PC-9 (cell line): ENCODE measurements at places on chromosomes 11 and 22.
A peak's percentile ranks its signal among the peaks of the same experiment; 100 is the strongest.

DNA sequence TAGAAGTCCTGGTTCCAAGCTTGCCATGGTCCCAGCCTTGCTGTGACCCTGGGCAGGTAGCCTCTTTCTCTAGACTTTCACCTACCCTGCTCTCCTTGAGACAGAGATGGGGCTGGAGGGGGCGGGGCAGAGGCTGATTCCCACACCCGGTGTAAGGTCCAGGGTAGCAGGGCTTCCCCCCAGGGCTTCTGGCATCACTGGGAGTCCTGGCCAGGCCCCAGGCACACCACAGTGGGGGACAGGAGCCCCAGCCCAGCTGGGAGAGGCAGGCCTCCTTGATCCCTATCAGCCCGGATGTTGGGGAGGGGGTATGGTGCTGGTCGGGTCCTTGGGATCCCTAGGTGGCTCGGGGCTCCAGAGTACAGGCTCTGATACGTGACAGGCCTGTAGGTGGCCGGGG, 1.7 kb upstream of the NUDT8 start:
- DNase-seq = no peak

GRCh38 chr11:102553835-102554282, 23.3 kb upstream of the MMP7 start:
- peak; percentile 83 for DNase-seq

DNA sequence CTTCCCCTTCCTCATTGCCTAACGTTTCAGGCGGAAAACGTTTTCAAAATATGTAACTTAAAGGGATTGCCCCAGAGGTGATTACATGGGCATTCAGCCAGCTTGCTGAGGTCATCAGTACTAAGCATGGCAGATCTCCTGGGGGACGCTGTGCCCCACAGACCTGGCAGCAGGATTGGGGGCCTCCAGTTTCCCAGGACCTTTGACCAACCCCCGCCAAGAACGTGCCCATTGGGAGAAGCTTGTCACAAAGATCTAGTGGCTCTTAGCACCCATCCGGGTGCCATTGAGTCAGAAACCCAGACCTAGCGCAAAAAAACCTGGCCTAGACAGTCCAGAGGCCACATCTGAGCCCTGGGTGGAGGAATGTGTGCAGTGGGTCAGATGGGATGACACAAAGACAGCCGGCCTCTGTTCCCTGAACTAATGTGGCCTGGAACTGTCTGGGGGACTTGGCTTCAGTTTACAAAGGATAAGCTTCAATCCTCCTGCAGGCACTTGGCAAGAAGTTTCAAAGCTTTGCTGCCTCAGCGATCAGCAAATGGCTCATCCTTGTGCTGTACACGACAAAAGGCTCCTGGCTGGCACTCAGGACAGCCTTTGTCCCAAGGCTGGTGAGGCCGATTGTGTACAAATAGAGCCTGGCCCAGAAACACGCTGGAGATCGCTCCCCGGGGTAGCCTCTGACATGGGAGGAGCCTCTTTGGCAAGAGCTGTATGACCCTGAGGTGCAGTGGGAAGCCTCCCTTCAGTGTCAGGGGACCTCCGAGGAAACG, 9.5 kb downstream of the C1QTNF6 start:
- DNase-seq = peak; percentile 58

- DNase-seq = peak; percentile 99
These were observed 23.9 kb upstream of the RBFOX2 start for GRCh38 chr22:36052505-36052941.

GRCh38 chr11:134762248-134763029, 350.4 kb upstream of the B3GAT1 start:
- DNase-seq = no peak

- no peak for DNase-seq
These were observed 11.9 kb downstream of the TOM1 start for GRCh38 chr22:35311551-35311999.

- DNase-seq = no peak
These were observed 300.4 kb downstream of the TTC28 start for GRCh38 chr22:28379075-28379779.

GRCh38 chr11:60288531-60288930, 8.1 kb downstream of the MS4A4A start:
- DNase-seq = no peak

GRCh38 chr22:23102776-23103175, 32.5 kb downstream of the GNAZ start:
- DNase-seq = no peak

- DNase-seq = no peak
These were observed 436.8 kb upstream of the CADM1 start for GRCh38 chr11:115941044-115941443.

- DNase-seq = no peak
These were observed 527.0 kb downstream of the SOX6 start for GRCh38 chr11:15829312-15829711.

- DNase-seq = no peak
These were observed 768 bp upstream of the CDKN1C start for GRCh38 chr11:2886191-2886894.

GRCh38 chr11:111937844-111938243, 701 bp downstream of the DIXDC1 start:
- no peak for DNase-seq

GRCh38 chr11:56670984-56671383, 7.5 kb downstream of the OR5AR1 start:
- DNase-seq = no peak

DNA sequence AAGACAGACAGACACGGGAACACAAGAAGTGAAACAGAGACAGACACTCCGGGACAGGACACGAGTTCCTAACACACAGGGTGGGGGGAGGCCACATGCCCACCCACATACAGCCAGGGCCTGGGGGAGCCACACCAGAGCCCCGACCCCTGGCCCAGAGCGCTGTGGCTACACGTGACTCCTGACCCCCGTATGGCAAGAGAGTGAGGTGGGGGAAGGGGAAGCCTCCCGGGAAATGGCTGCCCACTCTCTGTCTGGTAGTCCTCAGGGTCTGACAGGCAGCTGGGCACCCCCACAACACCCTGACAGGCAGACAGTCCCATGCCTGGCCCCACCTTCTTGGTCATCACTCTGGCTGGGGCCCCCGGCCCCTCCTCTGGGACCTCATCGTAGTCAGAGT, 38.6 kb upstream of the PDE2A start:
- DNase-seq = no peak

DNA sequence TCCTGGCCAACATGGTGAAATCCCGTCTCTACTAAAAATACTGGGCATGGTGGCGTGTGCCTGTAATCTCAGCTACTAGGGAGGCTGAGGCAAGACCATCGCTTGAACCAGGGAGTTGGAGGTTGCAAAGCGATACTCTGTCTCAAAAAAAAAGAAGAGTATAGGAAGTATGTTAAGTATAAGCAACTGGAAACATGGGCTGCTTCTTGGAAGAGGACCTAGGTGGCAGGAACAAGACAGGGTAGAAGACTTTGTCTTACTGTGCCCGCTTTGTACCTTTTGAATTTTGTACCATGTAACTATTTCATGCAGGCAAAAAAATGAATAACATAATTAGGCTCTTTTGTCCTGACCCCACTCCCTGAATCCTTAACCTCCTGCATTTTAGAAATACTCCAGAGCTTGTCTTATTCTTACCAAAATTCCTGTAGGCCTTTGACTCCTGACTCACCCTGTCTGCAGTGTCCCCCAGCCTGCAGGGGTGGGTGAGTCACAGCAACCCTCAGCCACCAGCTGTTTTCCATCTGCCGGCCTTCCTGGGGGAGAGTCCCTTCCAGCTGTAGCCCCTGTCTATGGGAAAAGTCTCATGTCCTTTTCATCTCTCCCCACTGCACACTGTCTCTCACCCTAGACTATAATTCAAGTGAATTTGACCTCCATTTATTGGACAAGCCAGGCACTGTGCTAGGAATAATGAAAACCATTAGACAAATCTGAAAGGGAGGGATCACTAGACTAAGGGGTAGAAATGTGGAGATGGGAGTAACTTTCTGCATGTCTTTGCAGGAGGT, 41.8 kb downstream of the TXN2 start:
- peak; percentile 78 for DNase-seq

- no peak for DNase-seq
These were observed 4.0 kb upstream of the PRDM11 start for GRCh38 chr11:45142241-45143055.

DNA sequence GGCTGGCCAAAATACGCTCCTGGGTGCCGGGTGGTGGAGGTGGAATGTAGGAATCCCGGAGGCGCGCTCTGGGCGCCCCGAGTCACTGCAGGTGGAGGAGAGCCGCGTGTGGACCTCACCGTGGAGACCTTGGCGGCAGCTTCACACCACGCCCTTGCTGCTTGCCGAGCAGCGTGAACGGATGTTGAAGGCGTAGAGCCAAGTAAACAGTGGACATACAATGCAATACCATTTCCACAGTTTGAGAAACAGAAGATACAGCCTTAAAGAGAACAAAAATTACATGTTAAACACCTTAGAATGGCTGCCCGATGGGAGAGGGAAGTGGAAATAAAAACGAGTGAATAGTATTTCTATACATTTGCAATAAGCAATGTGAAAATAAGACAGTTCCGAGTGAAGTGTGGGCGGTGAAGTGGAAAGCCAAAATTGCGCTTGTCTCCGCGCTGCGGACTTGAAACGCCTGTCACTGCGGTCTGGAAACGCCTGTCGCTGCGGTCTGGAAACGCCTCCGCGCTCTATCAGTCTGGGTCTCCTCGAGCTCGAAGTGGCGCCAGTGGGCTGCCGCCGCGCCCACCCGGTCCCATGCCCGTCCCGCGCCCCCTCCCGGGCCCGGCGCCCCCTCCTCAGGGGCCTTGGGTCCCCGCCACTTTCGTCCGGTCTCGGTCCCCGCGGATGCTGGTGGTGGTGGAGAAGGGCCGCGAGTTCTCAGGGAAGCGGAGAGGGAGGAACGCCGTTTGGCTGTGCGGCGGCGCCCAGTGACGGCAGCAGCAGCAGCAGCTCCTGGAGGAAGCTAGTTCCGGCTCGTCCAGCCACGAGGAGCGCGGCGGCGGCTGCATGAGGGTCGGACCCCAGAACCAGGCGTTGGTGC, 1.6 kb downstream of the NCR3LG1 start:
- DNase-seq = peak; percentile 42

DNA sequence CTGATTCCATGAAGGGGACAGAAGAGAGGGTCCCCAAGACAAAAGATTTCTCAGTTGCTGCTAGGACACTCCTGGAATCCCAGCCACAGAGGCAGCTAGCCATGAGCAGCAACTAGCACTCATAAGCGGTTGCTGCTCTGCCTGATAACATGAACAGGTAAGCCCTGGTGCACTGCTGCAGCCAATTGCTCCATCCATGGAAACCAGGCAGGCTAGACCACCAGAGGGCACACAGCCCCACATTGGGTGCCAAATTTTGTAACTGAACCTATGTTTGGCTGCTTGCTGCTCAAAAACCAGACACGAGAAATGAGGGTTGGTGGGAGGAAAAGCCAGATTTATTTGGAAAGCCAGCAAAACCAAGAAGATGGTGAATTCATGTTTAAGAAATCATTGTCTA, 21.9 kb upstream of the QSER1 start:
- no peak for DNase-seq

DNA sequence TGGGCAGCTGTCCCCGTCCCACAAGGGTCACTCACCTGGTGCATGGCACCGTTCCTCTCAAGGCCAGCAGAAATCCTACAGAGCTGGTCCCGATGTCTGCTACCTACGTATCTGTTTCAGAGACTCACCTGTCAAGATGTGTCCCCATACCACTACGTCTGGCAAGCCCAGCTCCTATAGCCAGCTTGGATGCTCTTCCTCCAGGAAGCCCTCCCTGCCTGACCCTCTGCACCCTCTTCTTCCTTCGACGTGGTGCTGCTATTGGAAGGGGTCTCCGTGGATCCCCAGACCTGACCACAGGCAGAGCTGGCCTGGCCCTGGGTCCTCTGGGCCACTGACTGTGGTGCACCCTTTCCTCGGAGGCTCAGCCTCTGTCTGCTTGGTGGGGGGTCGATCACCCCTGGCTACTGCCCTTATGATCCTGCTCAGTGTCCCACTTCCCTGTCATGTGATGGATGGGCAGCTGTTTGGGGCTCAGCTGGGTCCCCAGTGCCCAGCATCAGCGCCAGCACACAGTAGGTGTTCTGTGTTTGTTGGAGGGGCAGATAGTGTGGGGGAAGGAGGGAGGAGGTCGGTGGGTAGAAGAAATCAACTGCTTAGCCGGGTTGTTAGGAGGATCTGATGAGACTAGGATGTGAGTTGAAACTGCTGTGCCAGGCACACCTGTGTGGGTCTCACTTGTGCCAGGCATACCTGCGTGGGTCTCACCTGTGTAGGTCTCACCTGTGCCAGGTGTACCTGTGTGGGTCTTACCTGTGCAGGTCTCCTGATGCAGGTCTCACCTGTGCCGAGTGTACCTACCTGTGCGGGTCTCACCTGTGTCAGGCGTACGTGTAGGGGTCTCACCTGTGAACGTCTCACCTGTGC, 21.7 kb upstream of the ARHGAP8 start:
- no peak for DNase-seq

- DNase-seq = no peak
These were observed 6.6 kb upstream of the GNAZ start for GRCh38 chr22:23063539-23064380.

DNA sequence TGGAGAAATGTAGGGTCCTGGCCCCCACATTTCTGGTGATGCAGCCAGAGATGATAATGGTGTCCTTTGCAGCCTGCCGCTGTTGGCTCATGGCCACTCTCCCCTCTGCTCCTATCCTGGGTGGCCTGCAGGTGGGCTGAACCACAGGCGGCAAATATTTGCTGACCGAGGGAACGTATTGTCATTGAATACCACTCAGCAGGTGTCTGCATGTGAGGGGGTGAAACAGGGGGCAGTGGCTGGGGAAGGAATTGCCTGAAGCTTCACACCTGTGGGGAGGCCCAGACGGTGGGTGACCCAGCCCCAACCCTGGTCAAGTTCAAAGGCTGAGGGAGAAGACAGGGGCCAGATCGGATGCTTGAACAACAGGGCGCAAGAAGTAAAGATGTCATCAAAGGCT, 73.3 kb upstream of the WNT11 start:
- DNase-seq = no peak

GRCh38 chr11:68954836-68955606, 25.8 kb downstream of the MRGPRD start:
- peak; percentile 42 for DNase-seq

- no peak for DNase-seq
These were observed 15.3 kb downstream of the PTPN5 start for GRCh38 chr11:18776324-18776723.

DNA sequence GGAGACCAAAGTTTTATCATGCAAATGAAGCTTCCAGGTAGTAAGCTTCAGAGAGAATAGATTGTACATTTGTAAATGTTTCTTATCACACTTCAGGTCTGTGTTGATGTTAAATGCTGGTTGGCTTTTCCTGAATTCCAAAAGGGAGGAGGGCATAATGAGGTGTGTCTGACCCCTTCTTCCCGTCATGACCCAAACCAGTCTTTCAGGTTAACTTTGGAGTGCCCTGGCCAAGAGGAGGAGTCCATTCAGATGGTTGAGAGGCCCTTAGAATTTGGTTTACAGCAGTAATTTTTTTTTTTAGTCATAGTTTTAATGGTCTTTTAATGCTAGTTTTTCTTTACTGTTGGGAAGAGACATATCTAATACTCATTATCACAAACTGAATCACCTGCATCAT, 2.5 kb downstream of the OR6X1 start:
- DNase-seq = no peak

- DNase-seq = no peak
These were observed 36.3 kb downstream of the MRE11 start for GRCh38 chr11:94457118-94458029.
